ENCODE measurements at places on chromosomes 4 and X.

- DNase-seq: no peak
Observed at GRCh38 chr4:148152868-148153625, 289.2 kb downstream of the NR3C2 start.

DNA sequence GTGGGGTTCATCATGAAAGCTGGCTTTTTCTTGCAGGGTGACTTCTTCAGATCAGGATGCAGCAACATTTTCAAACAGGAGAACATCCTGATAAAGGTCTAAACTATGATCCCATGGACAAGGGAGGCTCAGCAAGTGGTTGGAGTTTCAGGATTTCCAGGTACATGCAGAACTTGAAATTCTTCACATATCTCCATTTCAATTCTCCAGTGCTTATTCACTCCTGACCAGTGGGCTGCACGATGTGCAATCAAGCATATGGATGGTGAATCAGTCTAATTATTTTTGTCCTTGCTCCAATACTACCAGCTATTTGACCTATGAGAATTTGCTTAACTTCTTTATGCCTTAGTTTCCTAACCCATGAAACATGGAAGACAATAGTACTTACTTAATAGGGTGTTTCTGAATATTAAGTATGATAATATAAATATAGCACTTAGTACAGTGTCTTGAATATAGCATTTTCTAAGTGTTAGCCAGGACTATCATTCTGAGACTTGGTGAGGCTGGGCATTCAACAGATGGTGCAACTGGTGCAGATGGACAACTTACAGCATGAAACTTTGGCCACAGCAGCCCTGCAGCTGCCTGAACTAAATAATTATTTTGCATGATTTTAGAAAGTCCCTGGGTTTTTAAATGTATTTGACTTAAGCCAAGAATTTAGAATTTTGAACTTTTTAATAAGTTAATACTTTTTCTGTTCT is 92.4 kb downstream of the HPGD start:
- no peak for DNase-seq

GRCh38 chrX:40224658-40225057 is 126.9 kb upstream of the BCOR start:
- no peak for DNase-seq

- no peak for DNase-seq
Observed at GRCh38 chrX:154317391-154317995, 21.9 kb downstream of the TKTL1 start.

DNA sequence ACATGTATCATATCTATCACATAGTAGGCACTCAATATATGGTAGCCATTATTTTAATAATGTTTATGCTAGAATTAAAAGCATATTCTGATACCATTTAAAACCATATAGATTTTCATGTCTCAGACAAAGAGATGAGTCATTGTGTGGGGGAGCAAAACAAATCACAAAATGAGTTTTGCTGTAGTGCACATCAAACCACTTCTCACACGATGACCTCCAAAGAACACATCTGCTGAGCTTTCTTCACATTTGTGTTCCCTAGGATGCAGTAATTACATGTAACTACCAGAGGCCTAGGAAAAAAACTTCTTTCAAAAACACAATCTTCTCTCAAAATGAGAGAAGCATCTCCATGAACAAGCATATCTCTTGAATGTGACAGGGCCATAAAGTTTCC is 56.1 kb upstream of the BRS3 start:
- DNase-seq: no peak

DNA sequence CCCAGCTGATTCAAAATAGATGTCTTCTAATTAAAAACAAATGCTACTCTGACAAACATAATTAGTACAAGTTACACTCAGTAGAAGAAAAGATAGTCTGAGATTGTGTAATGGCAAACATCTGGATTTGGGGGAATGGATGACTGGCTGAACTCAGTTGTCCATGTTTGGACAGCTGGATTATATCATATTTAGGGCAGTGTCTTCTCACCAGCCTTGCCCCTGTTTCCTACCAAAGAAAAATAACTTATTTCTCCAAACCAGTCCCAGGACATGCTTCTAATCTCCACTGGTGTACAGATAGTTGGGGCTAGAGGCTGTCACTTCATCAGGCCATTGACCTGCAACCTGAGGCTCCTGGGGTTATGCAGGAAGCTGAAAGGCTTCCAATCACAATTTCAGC is 237.3 kb downstream of the USP46 start:
- peak; percentile 79 for DNase-seq

DNA sequence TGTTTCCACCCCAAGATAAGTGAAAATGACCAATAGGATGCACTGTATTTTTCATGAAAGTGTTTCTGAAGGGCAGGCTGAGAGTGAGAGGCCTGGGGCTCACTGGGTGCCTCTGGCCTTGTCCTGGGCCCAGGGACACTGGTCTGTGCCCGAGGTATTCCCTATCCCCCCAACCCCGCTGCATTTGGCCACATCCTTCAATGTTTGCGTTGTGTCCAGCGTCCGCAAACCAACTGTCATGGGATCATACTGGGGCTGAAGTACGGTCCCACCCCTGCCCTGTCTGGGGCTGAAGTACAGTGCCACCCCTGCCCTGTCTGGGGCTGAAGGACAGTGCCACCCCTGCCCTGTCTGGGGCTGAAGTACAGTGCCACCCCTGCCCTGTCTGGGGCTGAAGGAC is 22.0 kb upstream of the MSANTD1 start:
- no peak for DNase-seq

- no peak for DNase-seq
Observed at GRCh38 chr4:754221-755120, 48.8 kb downstream of the PCGF3 start.

DNA sequence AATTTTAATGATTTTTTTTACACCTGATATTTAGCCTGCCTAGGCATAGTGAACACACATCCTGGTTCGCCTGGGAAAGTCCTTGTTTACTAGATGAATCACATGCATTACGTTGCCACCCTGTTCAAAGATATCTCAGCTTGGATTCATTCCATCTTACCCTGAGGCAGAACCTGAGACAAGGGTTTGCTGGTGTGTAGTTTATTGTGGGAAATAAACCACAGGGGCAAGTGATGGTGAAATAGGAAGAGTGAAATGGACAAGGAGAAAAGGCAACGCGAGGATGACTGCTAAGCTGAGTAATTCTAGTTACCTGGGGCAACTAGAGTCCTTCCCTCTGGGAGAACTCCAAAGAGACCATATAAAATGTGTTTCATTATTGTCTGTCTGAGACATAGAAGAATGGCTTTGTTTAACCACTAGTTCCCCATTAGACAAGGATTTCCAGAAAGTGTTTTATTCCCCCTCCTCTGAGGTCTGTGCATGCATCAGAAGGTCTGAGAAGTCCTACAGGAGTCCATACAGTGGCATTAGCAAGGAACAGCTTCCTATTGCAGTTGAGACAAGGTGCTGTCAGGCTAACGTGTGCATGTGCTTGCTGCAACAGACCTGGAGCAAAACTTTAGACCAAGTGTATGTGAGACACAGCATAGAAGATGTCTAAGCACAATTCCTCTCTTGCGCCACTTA is 797.3 kb upstream of the FRG1 start:
- no peak for DNase-seq

GRCh38 chr4:76090241-76090691 is 15.8 kb downstream of the ART3 start:
- DNase-seq: peak; percentile 55

- no peak for DNase-seq
Observed at GRCh38 chr4:119299260-119299671, 22.7 kb downstream of the FABP2 start.

GRCh38 chr4:167424341-167425256 is 190.3 kb upstream of the SPOCK3 start:
- DNase-seq: no peak

- DNase-seq: no peak
Observed at GRCh38 chr4:6576512-6576911, 1.5 kb downstream of the MAN2B2 start.

GRCh38 chrX:85303544-85303943 is 59.8 kb downstream of the ZNF711 start:
- no peak for DNase-seq

DNA sequence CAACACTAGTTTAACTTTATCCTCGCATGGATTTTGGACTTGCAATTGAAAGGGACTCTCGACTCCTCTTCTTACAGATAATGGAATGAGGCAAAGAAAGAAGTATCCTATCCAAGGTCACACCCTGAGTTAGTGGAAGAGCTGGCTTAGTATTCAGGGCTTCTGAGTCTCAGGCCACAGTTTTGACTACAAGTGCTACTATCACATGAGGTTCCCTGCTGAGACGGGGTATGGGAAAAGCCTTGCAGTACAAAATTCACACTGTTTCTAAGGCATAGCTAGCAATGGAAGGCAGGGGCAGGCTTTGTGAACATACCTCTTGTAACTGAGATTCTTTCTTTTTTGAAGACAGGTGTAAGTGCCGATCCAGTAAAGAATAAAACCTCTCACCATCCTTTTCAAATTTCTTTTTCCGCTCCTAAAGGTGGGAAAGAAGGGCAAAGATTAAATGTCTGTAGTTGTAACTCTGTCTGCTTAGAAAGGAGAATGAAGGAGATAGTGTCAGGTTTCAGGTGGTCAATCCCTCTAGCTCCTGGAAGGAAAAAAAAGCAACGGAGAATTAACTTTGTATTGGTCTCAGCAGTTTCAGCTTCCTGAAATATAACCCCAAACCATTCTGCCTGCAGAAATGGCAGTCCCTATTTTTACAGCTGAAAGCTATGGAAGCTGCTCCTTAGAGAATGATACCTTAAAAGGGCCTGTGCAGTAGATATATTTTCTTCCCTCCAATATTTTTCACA is 199.0 kb downstream of the OPHN1 start:
- DNase-seq: no peak

DNA sequence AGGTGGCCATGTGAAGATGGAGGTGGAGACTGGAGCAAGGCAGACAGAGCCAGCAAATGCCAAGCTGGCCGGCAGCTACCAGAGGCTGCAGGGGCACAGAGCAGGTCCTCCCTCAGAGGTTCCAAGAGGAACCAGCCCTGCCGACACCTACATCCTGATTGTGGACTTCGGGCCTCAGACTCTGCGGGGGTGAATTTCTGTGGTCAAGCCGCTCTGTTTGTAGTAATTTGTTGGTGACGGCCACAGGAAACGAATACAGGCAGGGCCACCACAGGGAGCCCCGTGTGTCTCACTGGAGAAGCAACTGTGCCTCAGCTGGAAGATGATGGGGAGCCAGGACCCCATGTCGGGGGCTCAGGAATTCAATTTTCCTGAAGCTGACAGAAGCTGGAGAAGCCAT is 28.3 kb downstream of the ZFYVE28 start:
- no peak for DNase-seq

DNA sequence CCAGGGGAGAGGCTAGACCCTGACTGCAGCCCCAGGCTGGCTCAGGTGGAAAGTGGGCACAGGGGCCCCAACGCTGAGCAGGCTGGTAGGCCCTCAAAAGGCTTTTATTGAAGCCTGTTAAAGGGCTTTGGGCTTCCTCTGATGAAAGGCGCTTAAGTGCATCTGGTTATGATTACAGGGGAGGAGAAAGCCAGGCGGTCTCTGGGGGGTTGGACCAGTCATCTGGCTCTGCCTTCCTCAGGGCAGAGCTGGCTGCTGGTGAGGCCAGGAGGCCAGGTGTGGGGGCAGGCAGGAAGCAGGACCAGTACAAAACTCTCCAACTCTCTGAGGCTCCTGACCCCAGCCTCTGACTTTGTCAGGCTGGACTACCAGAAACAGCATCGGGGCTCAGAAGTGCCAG is 68.8 kb upstream of the BCOR start:
- DNase-seq: no peak

GRCh38 chr4:27398631-27399310 is 538.1 kb downstream of the STIM2 start:
- DNase-seq: no peak

DNA sequence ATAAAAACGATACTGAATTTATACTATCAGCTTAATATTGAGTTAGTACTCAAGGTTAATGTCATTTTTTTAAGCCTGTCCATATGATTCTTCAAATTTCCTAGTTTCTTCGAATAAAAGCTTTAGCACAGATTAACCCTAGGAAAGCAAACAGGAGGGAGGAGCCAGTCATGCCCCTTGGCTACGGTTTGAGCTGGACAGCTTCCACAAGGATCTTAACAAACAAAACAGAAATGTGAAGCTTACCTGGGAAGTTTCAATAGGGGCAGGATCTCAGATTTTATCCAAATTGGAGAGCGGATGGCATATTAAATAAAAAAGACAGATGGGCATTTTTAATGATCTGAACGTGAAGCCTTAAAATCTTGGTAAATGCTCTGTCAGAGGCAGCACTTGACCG is 2.3 kb downstream of the NWD2 start:
- no peak for DNase-seq

GRCh38 chrX:24347881-24348280 is 12.6 kb upstream of the SUPT20HL1 start:
- DNase-seq: no peak

GRCh38 chr4:73735231-73735630 is 5.1 kb upstream of the CXCL8 start:
- no peak for DNase-seq

DNA sequence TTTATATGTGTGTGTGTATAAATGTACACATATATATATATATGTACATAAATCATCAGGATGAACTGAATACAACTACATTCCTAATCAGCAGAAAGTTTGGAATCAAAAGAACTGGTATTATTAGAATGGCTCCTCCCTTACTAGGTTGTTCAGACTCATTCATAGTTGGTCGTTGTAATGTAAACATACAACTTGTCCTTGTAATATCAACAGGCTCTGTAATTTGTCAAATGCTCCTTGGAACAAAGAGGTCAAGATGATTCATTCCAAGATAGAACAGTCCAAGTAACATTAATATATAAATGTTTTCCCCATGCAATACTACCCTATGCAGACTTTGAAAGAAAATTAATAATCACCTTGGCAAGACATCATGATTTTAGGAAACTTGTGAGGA is 351.4 kb upstream of the SMIM31 start:
- DNase-seq: no peak

DNA sequence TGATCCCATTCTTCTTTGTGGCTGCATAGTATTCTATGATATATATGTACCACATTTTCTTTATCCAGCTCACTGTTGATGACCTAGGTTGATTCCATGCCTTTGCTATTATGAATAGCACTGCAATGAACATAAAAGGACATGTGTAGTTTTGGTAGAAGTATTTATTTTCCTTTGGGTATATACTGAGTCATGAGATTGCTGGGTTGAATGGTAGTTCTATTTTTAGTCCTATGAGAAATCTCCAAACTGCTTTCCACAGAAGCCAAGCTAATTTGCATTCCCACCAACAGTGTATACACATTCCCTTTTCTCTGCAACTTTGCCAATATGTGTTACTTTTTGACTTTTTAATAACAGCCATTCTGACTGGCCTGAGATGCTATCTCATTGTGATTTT is 278.3 kb downstream of the PCDH18 start:
- no peak for DNase-seq

- no peak for DNase-seq
Observed at GRCh38 chr4:37868238-37868637, 22.6 kb upstream of the TBC1D1 start.

- no peak for DNase-seq
Observed at GRCh38 chr4:53234111-53234510, 131.8 kb downstream of the SCFD2 start.
